ENCODE measurements at places on chromosomes 13 and 19.

DNA sequence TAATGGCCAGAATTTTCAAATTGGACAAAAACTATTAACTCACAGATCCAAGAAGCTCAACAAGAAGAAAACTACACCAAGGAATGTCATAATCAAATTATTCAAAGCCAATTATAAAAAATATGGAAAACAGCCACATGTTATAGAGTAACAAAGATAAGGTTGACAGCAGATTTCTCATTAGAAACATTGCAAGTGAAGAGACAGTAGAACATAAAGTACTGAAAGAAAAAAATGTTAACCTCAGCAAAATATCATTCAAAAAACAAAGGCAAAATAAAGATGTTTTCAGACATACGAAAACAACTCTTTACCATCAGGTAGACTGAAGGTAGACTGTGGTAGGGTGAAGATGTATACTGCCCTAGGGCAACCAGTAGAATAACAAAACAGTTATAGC, 83.4 kb downstream of the KCNRG start:
- DNase-seq: no peak

DNA sequence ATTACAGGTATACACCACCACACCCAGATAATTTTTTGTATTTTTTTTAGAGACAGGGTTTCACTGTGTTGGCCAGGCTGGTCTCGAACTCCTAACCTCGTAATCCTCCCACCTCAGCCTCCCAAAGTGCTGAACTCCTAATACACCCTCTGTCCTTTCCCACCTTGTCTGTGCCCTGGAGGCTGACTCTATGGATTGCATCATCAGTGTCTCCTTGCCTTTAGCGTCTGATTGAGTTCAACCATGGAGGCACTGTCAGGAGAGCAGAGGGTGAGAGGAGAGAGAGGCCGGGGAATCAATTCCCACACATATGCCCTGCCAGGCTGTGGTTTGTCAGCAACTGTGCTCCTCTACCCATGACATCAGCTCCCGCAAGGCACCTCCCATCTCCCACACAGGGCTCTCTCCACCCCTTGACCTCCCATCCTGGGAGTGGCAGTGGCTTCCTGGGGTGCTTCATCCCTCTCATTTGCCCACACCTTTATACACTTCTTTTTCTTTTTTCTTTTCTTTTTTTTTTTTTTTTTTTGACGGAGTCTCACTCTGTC, 12.6 kb upstream of the LILRB4 start:
- DNase-seq: no peak

- DNase-seq: no peak
Observed at GRCh38 chr19:42154471-42155323, 22.5 kb upstream of the POU2F2 start.

GRCh38 chr13:32917504-32917903, 98.7 kb upstream of the KL start:
- DNase-seq: no peak

Data from anterior cingulate cortex (tissue), 58 donors.